Stimulated activated CD4-positive, alpha-beta T cell treated with anti-CD3 and anti-CD28 coated beads, Interleukin-15, amount 100 ng/mL, for 1 hour (primary cell): ENCODE measurements at places on chromosomes 4 and X.

DNA sequence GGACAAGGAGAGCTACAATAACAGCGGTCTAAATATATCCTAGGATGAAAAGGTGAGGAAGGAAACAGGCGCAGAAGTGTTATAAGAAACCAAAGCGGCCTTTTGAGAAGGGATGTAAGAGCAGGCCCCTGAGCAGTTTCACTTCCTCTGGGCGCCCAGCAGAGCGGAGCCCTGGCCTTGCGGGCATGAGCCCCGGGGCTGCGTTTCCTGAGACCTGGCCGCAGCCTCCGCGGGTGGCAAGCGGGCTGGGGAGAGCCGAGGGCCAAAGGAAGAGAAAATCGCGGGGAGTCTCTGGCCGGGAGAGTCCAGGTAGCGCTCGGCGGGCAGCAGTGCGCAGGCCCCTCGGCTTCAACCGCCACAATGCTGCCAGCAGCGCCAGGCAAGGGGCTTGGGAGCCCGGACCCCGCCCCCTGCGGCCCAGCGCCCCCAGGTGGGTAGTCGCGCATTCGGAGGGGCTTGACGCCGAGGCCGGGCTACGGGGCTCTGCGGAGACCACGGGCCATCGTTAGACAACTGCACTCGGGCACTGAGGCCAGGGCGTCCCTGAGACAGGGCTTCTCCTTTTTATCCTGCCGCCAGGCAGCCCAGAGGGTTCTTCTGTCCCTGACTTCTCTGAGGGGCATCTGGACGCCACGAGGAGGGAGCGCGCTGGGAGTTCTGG is at the start of gene BANK1:
TSS of gene BANK1 (plus strand) at position 210 of the 661 bp plus-strand sequence. CDS start at position 361, 151 bp downstream.
- peak; percentile 0 for DNase-seq

- DNase-seq, result peak; percentile 5
These were observed 763 bp downstream of the CASK start for GRCh38 chrX:41922431-41923151.

DNA sequence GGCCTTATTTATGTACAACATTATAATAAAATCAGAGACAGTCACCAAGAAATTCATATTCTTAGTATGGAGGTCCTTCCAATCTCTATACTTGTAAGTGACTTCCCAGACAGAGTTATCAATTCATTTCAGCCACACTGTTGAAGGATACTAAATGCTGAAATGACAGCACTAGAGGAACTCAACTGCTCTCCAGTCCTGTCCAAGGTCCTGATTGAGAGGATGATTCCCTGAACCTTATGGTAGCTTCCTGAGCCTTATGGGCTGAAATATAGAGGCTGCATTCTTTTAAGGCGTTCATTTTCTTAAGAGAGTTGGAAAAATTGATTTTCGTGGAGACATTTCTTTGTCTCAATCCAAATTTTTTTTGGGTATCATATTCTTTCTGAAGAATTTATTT is 205.9 kb downstream of the TLL1 start:
- DNase-seq, result no peak

DNA sequence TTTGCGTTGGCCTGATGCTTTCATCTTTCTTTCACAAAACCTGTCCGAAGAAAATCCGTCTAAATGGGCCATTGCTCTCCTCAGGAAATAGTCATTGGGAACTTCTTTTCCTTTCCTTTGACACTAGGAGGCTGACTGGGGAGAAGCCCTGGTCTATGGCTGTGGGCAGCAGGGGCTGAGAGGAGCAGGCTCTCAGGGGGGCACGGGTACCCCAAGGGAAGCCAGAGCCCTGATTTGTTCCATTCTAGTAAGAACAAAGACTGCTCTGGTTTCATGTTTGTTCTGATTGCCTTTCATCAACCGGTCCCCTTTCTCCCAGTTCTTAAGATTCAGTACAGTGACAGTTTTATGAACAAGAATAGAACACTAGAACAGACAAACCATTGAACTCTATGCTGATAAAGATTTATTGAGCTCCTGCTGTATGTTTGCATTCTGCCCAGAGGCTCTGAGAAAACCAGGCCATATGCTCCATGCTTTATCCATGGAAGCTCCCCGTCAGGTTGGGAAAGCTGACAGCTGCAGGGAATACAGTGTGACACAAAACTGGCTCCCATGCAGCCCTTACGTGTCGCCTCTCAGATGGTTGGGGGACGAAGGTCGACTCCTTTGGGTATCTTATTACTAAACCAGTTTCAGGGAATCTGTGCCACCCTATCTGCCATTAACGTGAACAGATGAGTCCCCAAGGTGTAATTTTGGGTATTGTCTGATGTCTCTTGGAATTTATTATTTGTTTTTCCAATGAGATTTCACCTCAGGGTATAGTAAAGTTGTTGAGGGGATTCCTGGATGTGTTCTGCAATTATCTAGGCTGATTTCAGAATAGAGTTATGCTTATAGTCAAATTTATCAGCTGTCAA is 72.4 kb upstream of the MSANTD1 start:
- DNase-seq, result no peak

DNA sequence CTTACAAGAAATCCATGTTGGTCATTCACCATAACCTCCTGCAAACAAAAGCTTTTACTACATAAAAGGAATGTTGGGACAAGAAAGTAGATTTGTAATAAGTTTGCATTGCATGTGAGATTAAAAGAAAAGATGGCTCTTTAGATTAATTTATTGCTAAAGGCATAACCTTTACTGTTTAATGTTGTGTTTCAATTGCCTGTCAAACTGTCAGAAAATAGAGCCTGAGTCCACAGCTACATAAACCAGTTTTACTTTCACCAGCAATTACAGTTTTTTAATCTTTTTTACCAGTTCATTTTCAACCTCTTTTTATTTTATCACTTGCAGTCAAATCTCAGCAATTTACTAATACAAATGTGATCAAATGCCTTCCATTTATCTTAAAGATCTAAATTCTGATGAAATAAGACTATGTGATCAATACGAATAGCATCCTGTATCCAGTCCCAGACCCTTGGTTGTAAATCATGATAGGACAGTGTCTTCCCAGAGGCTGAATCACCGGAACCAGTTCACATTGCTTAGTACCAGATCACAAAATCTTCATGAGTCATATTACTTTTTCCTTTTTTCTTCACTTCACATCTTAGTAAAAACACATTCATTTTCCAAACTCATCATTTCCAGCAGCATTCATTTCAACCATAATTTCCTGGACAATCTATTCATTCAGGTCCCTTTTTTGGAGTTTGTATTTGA is 95.4 kb upstream of the FRG1 start:
- no peak for DNase-seq

DNA sequence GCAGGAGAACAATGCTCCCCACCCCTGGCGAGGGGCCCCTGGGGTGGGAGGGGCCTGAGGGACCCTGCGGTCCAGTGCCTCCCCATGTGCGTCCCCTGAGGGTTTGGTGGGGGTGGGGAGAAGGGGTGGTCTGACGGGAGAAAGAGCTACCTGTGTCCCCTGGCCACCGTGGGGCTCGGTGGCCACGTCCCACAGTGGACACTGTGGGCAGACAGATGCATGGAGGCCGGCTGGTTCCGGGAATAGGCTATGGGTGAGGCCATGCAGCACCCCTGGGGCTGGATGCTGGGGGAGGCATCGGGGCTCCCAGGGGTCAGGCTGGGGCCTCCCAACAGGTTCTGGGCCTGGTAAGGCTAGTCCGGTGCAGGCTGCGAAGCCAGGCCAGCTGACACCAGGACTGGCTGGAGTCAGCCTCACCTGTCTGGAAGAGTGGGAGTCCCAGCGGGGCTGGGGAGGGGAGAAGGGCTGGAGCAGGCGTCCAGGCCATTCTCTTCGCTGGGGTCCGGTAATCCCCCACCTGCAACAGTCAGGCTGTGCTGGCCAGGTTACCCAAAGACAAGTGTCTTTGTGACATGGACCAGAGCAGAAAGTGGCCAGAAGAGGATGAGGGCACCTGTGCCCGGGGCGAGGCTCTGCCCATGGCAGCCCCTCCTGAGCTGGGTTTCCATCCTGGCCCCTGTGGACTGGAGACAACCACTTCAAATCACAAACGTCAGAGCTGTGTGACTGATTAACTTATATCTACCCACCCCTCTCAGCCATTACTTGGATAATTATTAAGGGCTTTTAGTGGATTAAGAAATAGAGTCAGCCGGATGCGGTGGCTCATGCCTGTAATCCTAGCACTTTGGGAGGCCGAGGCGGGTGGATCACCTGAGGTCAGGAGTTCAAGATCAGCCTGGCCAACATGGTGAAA is 1.4 kb upstream of the FAM53A start:
- DNase-seq, result no peak

DNA sequence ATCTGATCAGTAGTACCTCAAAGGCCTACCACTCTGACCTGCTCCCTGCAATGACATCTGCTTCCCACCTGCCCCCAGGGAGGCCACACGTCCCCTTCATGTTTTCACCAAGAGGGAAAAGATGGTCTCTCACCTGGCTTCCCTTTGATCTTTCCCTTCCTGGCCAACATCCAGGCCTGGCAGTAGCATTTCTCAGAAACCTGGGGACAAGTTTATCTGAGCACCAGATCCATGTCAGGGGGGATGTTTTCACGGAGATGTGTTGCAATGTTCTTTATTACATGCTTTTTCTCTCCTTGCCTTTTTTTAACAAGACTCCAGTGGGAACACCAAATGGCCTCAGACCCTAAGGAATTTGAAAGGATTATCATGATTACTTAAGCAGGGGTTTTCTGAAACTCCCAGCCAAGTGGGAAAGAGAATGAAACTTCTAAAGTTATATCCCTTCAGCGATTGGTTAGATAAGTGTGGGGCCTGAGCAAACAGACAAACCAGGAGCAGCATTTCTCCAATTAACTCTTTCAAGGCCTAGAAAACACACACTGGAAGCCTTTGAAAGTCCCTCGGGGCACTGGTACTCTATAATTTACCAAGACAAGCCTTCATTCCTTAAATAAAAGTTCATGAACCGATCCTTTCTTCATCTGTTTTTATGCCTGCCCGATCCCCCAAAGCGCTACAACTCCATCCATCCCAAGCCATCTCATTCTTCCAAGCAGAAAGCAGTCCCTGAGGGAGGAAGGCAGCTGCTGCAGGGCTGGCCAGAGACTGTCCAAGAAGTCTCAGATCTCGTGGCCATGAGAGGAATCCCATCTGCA is 94.1 kb downstream of the BCOR start:
- DNase-seq, result no peak

DNA sequence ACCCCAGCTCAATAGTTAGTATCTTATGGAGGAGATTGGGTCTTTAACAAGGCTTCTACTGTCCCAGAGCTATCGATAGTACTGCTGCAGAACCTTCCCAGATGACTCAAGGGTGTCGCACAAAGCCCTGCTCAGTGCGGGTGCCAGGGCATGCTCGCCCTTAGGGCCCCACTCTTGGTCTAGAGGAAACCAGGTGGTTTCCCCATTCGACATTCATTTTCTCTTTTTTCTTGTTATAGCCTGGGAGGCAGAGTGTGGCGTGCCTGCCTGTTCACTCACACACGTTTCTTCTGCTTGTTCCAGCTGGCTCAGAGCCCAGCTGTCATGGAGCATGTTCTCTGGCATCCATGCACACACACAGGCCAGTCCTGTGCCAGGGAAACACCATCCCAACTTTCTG is 144.5 kb downstream of the SMIM20 start:
- DNase-seq, result no peak

GRCh38 chr4:44493924-44494323 is 45.3 kb upstream of the KCTD8 start:
- DNase-seq, result no peak

GRCh38 chrX:370244-370962 is 16.3 kb downstream of the PPP2R3B start:
- DNase-seq, result no peak

DNA sequence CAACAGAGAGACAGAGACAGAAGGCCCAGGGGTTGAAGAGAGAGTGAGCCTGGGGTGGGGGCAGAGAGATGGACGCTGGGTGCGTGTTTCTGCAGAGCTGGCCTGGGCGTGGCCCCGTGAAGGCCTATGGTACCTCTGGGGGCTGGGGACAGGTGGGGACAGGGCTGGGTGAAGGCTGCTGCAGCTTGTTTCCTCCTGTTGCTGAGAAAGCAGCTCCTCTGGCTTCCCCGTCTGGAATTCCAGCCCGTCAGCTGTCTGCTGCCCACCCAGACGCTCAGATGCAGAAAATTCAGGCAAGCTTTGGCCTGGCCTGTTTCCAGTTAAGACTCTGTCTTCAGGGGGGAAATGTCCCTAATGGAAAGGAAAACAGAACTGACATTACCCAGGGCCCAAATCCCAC is 76.8 kb upstream of the PSAPL1 start:
- DNase-seq, result no peak

DNA sequence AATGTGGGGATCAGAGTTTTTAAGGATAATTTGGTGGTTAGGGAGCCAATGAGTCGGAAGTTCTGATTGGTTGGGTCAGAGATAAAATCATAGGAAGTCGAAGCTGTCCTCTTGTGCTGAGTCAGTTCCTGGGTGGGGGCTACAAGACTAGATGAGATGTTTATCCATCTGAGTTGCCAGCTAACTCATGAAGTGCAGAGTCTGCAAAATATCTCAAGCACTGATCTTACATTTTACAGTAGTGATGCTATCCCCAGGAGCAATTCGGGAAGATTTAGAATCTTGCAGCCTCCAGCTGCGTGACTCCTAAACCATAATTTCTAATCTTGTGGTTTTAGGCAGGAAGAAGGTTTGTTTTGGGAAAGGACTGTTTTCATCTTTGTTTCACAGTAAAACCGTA is 565.8 kb upstream of the SPANXN1 start:
- DNase-seq, result no peak

- DNase-seq, result no peak
These were observed 33.4 kb upstream of the FAM47B start for GRCh38 chrX:34909151-34909550.

DNA sequence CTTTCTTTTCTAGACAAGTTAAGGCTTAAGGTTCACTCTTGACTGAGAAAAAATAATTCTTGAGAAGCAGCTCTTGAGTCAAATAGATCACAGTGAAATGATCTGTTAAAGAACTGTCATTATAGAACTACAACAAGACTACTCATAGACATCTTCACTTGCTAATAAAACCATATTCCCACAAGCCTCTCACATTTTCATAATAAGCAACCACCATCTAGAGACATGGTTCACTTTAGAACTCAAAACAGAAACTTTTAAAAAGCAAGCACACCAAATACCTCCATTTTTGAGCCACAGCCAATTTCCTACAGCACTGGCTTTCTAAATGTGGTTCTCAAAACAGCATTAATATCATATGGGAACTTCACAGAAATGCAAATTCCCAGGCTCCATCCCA is 309.5 kb downstream of the TMA16 start:
- no peak for DNase-seq

DNA sequence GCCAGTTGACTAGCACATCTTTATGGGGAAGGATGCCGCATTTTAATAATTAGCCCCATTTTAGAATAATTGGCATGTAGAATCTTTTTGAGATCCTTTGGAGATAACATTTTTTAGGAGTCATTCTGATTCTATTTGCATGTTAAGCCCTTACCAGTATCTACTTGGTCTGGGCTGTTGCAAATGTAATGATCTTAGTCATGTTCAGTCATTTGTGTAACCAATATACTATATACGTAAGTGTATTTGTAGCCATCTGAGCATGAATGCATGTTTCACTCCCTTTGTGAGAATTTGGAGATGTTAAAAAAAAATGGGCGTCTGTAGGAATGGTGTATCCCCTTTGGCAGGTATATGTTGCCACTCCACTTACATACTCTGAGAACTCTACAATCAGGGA is 119.1 kb downstream of the TEX13A start:
- no peak for DNase-seq

- no peak for DNase-seq
These were observed 54.5 kb downstream of the TRIM2 start for GRCh38 chr4:153258750-153259149.
